ENCODE measurements at places on chromosomes 12 and 14.
A peak's percentile ranks its signal among the peaks of the same experiment; 100 is the strongest.

- no peak for DNase-seq
Observed at GRCh38 chr12:81403348-81403747, 325.5 kb downstream of the ACSS3 start.

- peak; percentile 58 for DNase-seq
Observed at GRCh38 chr12:59164991-59165718, 244.9 kb upstream of the LRIG3 start.

- no peak for DNase-seq
Observed at GRCh38 chr14:101854366-101854765, 92.9 kb downstream of the PPP2R5C start.

- DNase-seq = no peak
Observed at GRCh38 chr14:59510966-59511365, 26.6 kb downstream of the JKAMP start.

DNA sequence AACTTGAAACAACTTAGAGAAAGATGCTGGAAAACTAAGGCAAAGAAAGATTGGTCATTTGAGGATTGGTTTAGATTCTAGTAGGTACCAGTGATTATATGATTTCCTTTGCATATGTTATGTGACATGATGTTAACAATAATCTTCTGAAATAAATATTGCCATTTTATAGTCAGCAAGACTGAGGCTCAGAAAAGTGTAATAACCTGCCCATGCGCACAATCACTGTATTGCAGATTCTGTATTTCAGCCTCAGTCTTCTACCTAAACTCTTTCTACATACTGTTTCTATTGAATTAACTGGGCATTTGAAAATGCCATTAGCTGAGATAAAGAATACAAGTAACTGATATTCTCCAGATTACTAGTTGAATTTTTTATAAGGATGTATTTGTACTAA, 61.3 kb downstream of the FGD4 start:
- no peak for DNase-seq

- DNase-seq = peak; percentile 88
Observed at GRCh38 chr12:88420457-88420856, 159.8 kb downstream of the KITLG start.

- peak; percentile 25 for DNase-seq
Observed at GRCh38 chr14:65940056-65940735, 527.7 kb downstream of the FUT8 start.

GRCh38 chr12:120115692-120116440, 687 bp downstream of the RAB35 start:
- peak; percentile 34 for DNase-seq

- peak; percentile 37 for DNase-seq
Observed at GRCh38 chr12:96015672-96016071, 19.5 kb upstream of the HAL start.

GRCh38 chr12:62158461-62159360, 101.5 kb upstream of the USP15 start:
- no peak for DNase-seq

DNA sequence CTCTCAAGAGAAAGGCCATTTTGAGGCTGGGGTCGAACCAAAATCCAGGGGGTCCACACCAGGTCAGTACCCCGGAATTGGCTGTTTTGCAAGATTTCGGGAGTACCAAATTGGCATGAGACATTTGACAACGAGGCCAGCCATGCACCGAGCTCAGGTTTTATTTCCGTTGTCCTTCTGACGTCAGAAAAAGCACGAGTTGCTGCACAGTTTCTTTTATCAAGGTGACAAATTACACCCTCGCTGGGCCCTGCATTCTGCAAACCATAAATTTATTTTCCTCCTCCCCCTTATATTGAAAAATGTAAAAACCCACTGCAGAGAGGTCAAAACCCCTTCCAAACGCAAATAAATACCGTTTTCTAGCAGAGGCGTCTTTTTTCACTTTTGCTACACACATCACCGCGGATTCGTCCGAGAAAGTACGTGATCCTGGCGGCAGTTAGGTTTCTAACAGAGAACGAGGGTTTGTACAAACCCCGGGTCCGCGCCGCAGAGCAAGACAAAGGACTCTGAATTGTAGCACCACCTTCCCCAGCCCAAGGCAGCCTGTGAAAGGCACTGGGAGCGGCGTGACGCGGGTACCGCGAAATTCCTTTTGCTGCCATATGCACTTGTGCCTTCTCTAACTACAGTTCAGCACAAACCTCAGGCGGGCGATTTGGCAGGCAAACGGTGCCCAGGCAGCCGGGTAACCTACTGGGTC, 1.8 kb downstream of the SLC38A1 start:
- DNase-seq = peak; percentile 72

DNA sequence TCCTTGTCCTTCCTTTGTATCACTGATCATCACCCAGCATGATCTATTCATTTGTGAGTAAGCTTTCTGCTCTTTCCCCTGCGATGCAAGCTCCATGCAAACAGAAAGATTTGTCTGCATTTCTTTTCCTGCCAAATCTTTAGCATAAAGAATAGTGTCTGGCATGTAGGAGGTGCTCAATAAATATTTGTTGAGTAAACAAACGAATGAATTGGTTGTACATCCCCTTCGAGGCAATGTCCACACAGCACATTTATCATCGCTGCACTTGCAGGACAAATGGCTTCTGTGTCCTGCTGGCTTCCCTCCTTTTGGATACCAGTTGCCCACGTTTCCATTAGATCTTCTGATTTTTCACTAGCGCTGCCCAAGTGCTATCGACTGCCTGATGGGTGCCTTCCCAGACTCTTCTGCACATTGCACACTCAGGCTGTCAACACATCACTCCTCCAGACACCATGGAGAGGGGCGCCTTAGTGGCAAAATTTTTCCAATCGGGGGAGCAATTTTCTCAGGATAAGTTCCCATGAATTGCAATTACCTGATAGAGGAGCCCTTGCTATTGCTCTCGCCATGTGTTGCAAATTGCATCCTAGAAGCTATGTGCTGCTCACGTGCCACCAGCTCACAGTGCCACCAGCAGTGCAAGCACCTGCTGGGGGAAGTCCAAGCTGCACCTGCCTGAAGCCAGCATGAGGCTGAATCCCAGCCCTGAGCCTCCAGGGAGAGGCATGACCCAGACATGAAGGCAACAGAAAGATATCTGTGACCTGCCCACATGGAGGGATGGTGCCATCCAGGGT, 206.6 kb downstream of the KIF26A start:
- DNase-seq = no peak

- DNase-seq = no peak
Observed at GRCh38 chr12:92492291-92492690, 210.5 kb upstream of the PLEKHG7 start.

DNA sequence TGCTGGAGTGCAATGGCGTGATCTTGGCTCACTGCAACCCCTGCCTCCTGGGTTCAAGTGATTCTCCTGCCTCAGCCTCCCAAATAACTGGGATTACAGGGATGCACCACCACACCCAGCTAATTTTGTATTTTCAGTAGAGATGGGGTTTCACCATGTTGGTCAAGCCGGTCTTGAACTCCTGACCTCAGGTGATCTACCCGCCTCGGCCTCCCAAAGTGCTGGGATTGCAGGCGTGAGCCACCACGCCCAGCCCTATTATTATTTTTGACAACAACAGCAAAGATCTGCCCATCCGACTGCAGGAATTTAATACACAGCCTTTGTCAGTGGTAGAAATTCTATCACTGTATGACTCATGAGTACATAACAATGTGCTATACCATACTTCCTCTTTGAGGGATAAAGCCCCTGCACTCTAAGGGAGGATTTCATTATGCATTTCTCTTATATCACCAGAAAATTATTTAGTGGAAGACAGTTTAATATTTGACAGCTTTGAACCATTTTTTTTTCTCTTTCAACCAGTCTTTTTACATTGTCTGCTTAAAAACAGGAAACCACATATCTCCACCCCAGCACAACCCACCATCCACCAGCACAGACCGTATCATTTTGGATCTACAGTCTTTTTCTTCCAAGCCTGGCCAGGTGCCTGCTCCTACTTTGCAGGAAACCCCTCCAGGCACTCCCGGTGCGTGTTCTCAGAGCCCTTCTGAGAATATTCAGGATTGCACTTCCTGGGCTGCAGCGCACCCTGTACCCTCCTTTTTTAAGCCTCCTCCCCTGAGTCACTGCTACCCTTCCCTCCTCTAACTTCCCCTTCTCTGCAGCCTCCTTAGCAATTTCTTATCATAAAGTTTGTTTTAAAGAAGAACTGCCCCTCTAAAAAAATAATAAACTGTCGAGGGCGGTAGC, 594 bp downstream of the ARHGDIB start:
- peak; percentile 70 for DNase-seq

- peak; percentile 68 for DNase-seq
Observed at GRCh38 chr12:53652366-53652765, 23.5 kb downstream of the ATP5MC2 start.

- peak; percentile 13 for DNase-seq
Observed at GRCh38 chr14:75182821-75183220, 6.4 kb upstream of the TMED10 start.

- peak; percentile 40 for DNase-seq
Observed at GRCh38 chr14:23559010-23559925, 3.2 kb downstream of the THTPA start.

- DNase-seq = no peak
Observed at GRCh38 chr12:131716282-131716681, 5.4 kb downstream of the SFSWAP start.

DNA sequence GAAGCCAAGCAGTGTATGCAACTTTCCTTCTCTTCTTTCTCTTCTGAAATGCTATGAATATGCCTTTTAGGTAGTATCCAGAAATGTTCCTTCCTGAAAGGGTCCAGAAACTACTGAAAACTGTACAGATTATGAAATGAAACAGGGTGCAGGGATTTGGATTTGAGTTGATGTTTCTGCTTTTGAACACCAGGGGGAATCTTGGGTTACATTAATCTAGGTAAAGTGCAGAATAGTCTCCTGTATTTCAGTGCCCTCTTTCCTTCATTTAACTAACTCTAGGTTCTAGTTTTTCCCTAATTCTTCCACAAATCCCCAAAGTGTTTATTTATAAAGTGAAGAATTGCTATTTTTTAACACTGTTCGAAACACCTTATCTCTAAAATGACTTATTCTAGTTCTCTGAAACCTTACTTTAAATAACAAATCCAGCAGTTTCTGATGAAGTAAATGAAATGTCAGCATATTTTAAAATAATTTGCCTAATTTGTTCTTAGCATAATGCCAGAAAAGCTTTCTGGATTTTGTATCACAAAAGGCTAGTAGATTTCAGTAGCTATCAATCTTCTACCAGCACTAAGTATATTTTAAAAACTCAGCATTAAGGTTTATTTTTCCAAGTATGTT, 111.9 kb downstream of the LRRK2 start:
- DNase-seq = no peak

DNA sequence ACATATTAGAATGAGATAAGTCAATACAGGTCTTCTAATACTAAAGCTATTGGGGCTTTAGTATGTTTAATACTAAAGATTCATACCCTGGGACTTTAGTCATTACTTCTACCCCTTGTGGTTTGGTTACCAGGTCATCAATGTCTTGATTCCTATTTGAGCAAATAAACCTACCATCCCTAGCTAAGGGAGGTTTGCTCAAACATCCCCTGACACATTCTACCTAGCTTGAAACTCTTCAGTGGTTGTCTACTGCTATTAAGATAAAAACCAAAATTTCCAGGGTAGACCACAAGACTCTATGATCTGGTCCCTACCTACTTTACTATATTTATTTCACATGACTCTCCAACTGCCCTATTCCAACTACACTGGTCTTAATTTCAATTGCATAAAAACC, 7.3 kb upstream of the C2CD5 start:
- DNase-seq = no peak

GRCh38 chr12:26455936-26456574, 260.7 kb downstream of the SSPN start:
- DNase-seq = peak; percentile 70

- DNase-seq = no peak
Observed at GRCh38 chr14:92461891-92462290, 51.7 kb upstream of the RIN3 start.

DNA sequence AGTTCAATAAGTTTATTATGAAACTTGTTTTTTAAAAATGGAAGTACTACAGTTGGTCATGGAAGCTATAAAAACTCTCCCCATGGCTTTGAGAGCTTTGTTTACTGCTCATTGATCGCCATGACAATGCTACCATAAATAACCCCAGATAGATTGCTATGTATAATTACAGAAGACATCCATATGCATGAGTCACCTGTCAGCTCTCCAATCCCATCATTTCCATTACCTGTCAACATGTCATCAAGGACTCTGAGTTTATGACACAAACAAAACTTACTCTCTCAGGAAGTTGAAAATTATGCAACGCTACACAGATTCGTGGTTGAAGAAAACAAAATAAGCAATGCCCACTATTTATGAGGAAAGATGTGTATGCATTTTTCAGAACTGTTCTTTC, 144.4 kb downstream of the SEC23A start:
- DNase-seq = peak; percentile 84

DNA sequence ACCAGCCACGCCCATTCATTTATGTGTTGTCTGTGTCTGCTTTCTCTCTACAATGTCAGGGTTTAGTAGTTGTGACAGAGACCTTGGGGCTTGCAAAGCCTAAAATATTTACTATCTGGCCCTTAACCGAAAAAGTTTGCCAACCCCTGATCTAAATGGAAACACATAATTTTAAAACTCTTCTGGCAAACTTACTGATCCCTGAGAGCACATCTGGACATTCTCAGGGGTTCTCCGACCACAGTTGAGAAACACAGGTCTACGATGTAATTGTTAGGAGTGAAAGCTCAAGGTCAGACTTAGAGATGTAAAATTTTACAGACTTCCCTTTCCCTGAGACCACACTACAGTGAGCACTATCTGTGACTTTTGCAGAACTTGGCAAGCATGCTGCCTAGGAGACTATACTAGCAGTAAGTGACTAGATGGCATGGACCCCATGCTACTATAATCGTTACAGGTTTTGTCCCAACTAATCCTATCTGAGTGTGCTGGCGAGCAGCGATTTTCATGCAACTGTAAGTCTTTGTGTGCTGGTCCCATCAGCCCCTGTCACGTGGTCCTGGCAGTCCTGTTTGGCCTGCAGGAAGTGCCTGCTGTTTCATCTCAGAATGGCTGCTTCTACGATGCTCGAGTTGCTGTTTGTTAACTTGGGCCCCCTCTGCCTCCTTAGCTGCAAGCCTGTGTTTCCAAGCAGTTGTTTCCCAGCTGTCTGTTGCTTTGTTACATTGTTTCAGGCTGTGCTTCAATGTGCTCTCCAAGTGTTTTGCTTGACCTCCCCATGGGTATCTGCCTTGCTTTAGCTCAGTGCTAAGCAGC, 21.6 kb downstream of the TMTC2 start:
- no peak for DNase-seq

GRCh38 chr14:55867719-55868118, 250.5 kb upstream of the PELI2 start:
- DNase-seq = no peak

GRCh38 chr14:67673451-67673850, 981 bp downstream of the VTI1B start:
- DNase-seq = no peak

DNA sequence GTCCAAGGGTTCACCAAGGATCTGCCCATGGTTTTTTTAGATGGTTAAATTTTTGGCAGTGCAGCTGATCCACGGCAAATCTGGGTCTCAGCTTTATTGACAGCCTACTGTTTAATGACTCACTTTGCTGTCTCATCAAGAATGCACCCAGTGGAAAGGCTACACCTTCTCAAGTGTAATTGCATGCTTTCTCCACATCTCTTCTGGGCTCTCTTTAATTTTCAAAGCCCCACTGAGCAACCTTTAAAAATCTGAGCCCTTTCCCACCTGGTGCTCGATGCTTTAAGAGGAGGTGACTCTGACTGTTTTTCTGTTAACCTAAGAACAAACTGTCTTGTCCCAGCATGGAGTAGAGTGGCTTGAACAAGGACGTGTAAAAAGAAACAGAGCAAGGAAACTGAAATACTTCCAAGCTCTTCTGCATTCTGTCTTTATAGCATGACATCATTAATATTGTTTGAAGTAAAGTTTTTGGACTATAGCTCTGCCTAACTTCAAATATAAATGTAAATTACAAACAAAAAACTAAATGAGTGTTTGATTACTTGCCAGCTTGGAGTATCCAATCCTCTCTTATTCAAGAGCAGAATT, 214.2 kb upstream of the KRR1 start:
- DNase-seq = peak; percentile 88
